ENCODE measurements at places on chromosomes 12 and 14. TPM values are rescaled to one million over a fixed set of nuclear protein-coding genes. Genes with fewer than 3 reads are reported as not detected.

DNA sequence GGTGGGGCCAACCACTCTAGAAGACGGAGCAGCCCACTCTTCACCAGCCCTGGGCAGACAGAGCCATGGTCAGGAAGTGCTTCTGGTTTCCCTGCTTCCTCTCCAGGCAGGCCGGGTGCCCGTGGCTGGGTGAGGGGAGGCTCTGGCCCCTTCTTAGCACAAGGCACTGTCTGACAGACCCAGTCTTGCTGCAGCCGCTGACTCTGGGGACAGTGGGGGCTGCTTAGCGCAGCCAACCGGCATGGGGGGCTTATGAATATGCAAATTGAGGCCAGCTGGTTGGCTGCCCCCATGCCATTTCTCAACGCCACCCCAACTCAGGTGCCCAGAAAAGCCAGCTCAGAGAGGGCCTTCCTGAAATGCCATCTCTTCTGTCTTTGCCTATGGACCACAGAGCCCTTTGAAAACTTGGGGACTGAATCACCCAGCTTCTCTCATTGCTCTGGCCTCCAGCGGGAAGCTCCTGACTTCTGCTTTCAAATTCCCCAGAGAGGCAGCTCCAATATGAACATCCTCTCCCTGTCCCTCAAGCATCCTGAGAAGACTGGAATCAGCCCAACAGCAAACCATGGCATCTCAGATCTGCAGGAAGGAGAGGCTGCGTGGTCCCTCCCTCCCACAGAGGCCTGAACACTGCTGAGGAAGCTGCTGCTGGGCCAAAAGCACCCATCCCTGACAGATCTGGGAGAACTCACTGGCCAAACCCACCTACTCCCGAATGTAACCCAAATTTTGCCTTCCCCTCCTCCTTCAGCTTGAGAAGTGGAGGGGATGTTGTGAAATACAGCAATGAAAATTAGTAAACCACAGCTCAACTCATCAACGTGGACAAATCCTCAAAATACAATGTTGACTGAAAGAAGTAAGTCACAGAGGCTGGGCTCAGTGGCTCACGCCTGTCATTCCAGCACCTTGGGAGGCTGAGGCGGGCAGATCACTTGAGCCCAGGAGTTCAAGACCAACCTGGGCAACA, at the start of gene PROX2:
PROX2 (minus strand) TSS at position 205 of the 973 bp plus-strand sequence. CDS start 12,311 bp downstream, outside the sequence.
- H3K27me3 ChIP-seq, result peaks cover 1% of the 10 kb centered on the region
- no peaks in the 10 kb centered on the region for H3K36me3 ChIP-seq
- H3K4me1 ChIP-seq, result peaks cover 21% of the 10 kb centered on the region
- H3K4me3 ChIP-seq, result peak within 1 kb of the TSS; percentile 8

GRCh38 chr14:95033682-95034632, 123.4 kb downstream of the DICER1 start:
- no peak overlapping the region for H3K27ac ChIP-seq
- H3K27me3 ChIP-seq, result peaks cover 7% of the 10 kb centered on the region
- DNase-seq, result no peak
- no peak overlapping the region for H3K4me3 ChIP-seq
- H3K4me1 ChIP-seq, result no peaks in the 10 kb centered on the region
- no peaks in the 10 kb centered on the region for H3K36me3 ChIP-seq

GRCh38 chr12:70660620-70661219, 23.5 kb upstream of the PTPRB start:
- no peak overlapping the region for H3K4me3 ChIP-seq
- H3K36me3 ChIP-seq, result no peaks in the 10 kb centered on the region
- no peaks in the 10 kb centered on the region for H3K27me3 ChIP-seq

APPL2 gene
- 18.2 TPM for total RNA-seq

Measured in activated CD4-positive, alpha-beta T cell treated with anti-CD3 and anti-CD28 coated beads, Interleukin-2, amount 10 ng/mL, durations not matched to agents 24 days and 14 days (primary cell).